ENCODE measurements at places on chromosomes 3 and 15. TPM values are rescaled to one million over a fixed set of nuclear protein-coding genes. Genes with fewer than 3 reads are reported as not detected.

DNA sequence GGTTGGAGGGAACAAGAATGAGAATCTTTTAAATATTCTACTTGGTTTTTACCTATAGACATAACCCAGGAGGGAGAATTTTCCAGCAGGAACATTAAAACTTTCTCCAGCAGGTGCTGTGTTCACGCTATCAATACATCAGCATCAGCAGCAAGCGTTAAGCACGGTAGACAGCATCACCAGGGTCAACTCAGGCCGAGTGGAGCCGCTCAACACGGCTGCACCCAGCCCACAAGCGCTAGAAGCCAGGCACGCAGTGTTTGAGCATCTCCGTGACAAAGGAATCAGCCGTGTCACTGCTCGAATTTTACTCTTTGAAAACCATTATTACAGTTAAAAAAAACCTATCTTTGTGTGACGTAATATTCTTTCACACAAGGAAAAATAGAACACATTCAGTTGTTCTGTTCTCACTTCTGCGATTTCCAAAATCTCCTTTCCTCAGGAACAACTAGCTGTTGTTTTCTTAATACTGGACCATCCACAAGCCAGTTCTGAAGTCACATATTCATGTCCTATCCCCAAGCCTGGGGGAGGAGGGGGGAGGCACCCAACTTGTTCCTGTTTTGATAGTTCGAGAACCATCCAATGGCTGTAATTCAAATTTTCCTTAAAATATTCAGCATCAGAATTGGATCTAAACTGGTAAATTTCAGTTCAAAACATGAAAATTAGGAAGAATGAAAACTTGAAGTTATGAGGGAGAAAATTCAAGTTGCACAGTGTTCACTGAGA, 77.9 kb downstream of the ADAMTS17 start:
- no peak for DNase-seq
- no peak overlapping the region for H3K4me3 ChIP-seq
- H3K27ac ChIP-seq = no peak overlapping the region
- H3K36me3 ChIP-seq = no peaks in the 10 kb centered on the region
- no peaks in the 10 kb centered on the region for H3K27me3 ChIP-seq

- no peak for DNase-seq
- H3K4me1 ChIP-seq = peaks cover 24% of the 10 kb centered on the region
- H3K4me3 ChIP-seq = no peak overlapping the region
- no peaks in the 10 kb centered on the region for H3K27me3 ChIP-seq
Observed at GRCh38 chr3:134239538-134239937, 11.1 kb downstream of the RYK start.

DNA sequence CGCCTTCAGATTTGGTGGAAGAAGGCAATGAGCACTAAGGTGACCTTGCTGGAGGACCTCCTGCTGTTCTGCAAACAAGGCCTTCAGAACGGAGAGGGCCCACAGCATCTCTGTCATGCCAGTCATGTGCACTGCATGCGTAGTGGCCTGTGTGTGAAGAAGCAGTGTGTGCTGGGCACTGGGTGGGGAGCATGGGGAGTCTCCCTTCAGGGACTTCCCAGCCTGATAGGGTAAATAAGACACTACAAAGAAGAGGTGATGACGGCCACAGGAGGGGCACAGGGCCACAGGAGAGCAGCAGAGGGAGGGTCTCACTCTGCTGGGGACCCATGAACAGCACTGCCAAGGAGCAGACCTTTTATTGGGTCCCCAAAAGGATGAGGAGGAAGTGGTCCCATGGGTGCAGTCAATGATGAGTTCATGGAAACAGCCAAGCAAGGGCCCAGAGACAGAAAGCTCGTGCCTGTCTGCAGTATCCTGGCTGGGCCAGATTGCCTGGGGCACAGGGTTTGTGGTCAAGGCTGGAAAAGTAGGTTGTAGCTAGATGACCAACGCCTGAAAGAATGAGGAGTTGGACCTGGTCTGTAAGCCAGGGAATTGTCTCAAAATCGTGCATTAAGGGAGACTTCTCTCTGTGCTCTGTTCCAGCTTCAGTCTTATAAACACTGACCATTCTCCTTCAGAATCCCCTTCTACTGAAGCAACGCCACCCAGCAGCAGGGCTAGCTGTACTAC, 67.8 kb upstream of the SEC61A1 start:
- H3K4me3 ChIP-seq = no peak overlapping the region
- no peaks in the 10 kb centered on the region for H3K36me3 ChIP-seq
- DNase-seq = no peak
- H3K4me1 ChIP-seq = no peaks in the 10 kb centered on the region

GRCh38 chr15:77904436-77904821, 173.1 kb downstream of the TBC1D2B start:
- no peak overlapping the region for H3K4me3 ChIP-seq
- no peak overlapping the region for H3K27ac ChIP-seq
- H3K4me1 ChIP-seq = no peaks in the 10 kb centered on the region
- no peak for DNase-seq
- no peaks in the 10 kb centered on the region for H3K27me3 ChIP-seq

DNA sequence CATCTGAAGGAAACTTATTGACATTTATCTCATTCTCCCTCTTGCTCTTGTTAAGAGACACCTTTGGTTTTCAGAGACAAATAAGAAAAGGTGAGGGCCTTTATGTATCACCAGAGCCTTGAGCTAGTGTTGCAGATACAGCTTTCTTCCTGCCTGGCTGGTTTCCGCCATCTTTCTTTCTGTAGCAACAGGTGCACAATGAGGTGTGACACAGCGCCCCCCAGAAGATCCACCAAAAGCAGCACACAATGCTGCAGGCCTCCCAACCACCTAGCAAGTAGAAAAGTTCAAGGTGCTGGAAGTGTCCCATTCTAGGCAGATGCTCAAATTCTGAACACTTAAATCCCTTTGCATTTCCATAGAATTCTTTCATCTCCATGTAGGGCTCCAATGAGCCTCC, 106.6 kb downstream of the FOXP1 start:
- H3K4me3 ChIP-seq = no peak overlapping the region
- H3K36me3 ChIP-seq = no peaks in the 10 kb centered on the region
- no peaks in the 10 kb centered on the region for H3K27me3 ChIP-seq
- no peak for DNase-seq

- no peak overlapping the region for H3K4me3 ChIP-seq
- DNase-seq = no peak
- H3K4me1 ChIP-seq = no peaks in the 10 kb centered on the region
Observed at GRCh38 chr3:74167926-74168325, 446.5 kb downstream of the CNTN3 start.

DNA sequence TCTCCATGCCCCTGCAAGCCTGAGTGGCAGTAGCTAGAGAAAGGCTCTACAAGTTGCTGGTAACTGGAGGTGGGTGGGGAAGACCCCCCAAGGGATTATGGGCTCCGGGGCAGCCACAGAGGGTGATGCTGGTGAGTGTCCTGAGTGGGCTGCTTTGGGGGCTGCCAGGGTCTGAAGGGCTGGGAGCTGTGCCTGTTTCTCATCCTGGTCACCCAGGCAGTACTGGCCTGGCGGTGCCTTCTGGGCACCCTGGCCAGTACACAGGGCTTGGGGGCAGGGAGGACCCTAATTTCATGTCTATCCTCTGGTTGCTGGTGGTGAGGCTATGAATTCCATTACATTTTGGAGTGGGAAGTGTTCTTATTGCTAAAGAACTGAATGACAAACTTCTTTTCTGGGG, 46.1 kb upstream of the GATM start:
- H3K36me3 ChIP-seq = peaks cover 28% of the 10 kb centered on the region
- no peak overlapping the region for H3K27ac ChIP-seq
- no peak overlapping the region for H3K4me3 ChIP-seq

DNA sequence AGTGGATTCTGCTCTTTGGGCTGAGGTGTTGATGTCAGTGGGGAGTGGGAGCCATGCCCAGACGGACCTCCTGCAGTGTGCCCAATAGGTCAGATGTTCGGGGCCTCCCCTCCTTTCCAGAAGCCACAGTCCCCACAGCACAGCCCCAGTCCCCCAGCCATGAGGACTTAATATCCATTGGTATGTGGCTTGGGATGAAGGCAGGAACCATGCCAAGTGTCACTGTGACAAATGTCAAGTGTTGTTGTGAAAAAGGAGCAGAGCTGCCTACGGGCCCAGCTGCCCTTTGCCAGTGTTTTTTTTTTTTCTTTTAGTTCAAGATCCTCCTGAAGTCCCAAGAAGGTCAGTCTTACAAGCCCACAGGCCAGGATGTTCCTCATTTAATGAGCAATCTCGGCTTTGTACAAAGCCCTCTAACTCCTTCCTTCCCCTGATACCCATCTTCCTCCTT, 12.2 kb downstream of the SEMA3G start:
- no peak overlapping the region for H3K27ac ChIP-seq
- no peak for DNase-seq
- H3K36me3 ChIP-seq = no peaks in the 10 kb centered on the region
- no peaks in the 10 kb centered on the region for H3K4me1 ChIP-seq

DNA sequence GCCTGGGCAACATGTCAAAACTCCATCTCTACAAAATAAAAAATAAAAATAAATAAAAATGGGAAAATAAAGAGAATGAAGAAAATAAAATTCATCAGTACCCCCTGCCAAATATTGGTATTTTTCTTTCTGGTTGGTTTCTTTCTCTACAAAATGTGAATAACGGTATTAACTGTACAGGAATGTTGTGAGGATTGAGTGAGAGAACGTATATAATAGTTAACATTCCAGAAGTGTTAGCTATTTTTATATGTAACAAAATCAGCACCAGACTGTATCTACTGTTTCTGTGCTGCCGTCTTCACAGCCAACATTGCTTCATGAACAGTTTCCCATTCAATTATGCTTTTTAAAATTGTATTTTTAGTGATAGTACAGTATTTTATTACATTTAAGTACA, 25.5 kb upstream of the RNU6-1 start:
- no peak overlapping the region for H3K4me3 ChIP-seq
- H3K36me3 ChIP-seq = no peaks in the 10 kb centered on the region
- no peak overlapping the region for H3K27ac ChIP-seq

GRCh38 chr15:91970142-91970541, 116.6 kb downstream of the SLCO3A1 start:
- no peak for DNase-seq
- H3K27ac ChIP-seq = no peak overlapping the region
- no peaks in the 10 kb centered on the region for H3K36me3 ChIP-seq
- no peaks in the 10 kb centered on the region for H3K4me1 ChIP-seq
- no peaks in the 10 kb centered on the region for H3K27me3 ChIP-seq

DNA sequence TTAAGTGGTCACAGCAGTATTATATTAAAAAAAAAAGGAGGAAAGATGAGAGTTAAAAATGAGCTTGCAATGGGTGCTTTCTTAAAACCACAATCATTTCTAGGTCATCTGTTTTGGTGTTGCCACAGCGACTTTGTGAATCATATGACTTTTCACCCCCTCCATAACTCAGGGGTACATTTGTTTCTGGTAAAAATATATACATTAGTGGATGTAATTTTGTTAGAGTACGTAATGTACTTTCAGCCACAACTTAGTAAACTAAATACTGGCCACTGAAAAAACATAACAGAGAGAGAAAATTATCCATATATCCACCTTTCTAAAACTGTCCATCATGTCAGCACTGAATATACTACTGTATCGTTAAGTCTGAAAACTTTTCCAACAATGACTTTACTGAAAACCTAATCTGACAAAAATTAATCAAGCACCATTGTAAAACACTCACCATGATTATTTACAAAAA, 3.4 kb downstream of the ANKRD28 start:
- no peak for DNase-seq
- H3K36me3 ChIP-seq = peaks cover 6% of the 10 kb centered on the region
- no peaks in the 10 kb centered on the region for H3K27me3 ChIP-seq
- no peak overlapping the region for H3K4me3 ChIP-seq
- no peak overlapping the region for H3K27ac ChIP-seq

DNA sequence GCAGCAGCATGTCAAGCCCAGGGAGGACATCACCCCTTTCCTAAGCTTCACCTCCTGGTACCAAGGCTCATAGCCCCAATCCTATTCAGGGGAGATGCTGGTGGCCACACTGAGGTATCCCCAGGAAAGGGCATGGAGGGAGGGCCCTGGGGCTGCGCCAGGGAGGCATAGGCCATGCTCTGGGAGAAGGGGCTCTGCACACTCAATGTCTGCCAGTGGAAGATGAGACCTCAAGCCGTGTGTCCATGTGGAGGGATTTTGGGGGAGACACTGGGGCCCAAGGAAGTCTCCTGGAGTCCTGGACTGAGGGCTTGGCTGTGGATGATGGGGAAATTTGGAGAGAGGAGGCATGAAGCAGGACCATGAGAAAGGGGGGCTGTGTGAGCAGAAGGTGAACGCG, 21.2 kb upstream of the PRR23E start:
- H3K36me3 ChIP-seq = no peaks in the 10 kb centered on the region
- H3K27ac ChIP-seq = no peak overlapping the region
- H3K4me3 ChIP-seq = no peak overlapping the region
- H3K4me1 ChIP-seq = peaks cover 13% of the 10 kb centered on the region
- peaks cover 38% of the 10 kb centered on the region for H3K27me3 ChIP-seq

- H3K4me1 ChIP-seq = no peaks in the 10 kb centered on the region
- H3K36me3 ChIP-seq = no peaks in the 10 kb centered on the region
- H3K27ac ChIP-seq = no peak overlapping the region
Observed at GRCh38 chr3:98115717-98116116, 14.8 kb upstream of the OR5H1 start.

- no peak for DNase-seq
- peaks cover 28% of the 10 kb centered on the region for H3K4me1 ChIP-seq
- peaks cover 23% of the 10 kb centered on the region for H3K27me3 ChIP-seq
- H3K4me3 ChIP-seq = no peak overlapping the region
- H3K27ac ChIP-seq = no peak overlapping the region
Observed at GRCh38 chr3:108022256-108023150, 68.3 kb downstream of the CD47 start.

DNA sequence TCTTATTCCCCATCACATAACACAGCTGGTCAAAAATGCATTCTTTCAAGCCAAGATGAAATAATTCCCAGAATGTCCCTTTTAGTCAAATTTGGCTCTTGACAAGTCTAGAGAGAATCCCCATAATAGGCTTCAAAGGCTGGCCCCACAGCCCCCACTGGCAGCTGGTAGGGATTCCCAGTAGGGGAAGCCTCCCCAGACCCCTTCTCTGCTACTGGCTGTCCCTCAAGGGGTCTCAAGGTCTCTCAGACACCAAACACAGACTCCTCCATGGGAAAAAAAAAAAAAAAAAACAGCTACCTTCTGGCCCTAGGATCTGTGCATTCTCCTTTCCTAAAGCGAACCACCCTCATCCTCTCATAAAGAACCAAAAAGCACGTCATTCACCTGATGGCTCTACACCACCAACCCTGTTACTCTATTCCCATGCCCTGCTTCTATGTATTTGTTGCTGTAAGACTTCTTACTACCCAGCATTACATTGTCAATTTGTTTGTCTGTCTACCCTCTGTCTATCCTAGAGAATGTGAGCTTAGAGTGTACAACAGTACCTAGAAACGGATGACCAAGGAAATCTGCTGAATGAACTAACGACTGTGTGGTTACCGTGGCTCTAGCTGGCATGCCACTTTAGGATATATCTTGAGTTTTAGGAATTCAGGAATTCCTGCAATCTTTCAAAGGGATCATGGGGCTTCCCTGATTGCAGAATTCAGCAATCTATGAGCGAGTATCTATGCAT, 164.1 kb upstream of the NSMCE3 start:
- H3K36me3 ChIP-seq = no peaks in the 10 kb centered on the region
- no peak overlapping the region for H3K4me3 ChIP-seq
- DNase-seq = no peak
- H3K4me1 ChIP-seq = no peaks in the 10 kb centered on the region
- H3K27ac ChIP-seq = no peak overlapping the region
- H3K27me3 ChIP-seq = no peaks in the 10 kb centered on the region

PIK3R4 gene
- total RNA-seq = 32.5 TPM

CAPN3 gene
- total RNA-seq = 0.54 TPM

TMC3 gene
- not detected for total RNA-seq

GLCE gene
- total RNA-seq = 44.6 TPM

THPO gene
- not detected for total RNA-seq

FBXL2 gene
- total RNA-seq = 7.8 TPM

ZNF620 gene
- 6.0 TPM for total RNA-seq
